Bladder microvascular endothelial cell (primary cell): ENCODE measurements at places on chromosomes 4 and X. TPM values are rescaled to one million over a fixed set of nuclear protein-coding genes. Genes with fewer than 3 reads are reported as not detected.

IQSEC2 gene
- total RNA-seq = 2.6 TPM in 2 replicates

CFAP99 gene
- 0.16 TPM in 1 of 2 replicates, not detected in the other for total RNA-seq

UGT2B10 gene
- total RNA-seq = not detected in 2 replicates

PPBP gene
- not detected in 2 replicates for total RNA-seq

KDR gene
- 209 and 260 TPM in 2 replicates for total RNA-seq

HCFC1 gene
- 11.7 and 29.4 TPM in 2 replicates for total RNA-seq

ATP10D gene
- 10.5 and 32.1 TPM in 2 replicates for total RNA-seq

TBC1D8B gene
- 2.4 and 6.8 TPM in 2 replicates for total RNA-seq

RIPPLY1 gene
- not detected in 2 replicates for total RNA-seq

MTTP gene
- total RNA-seq = not detected in 2 replicates

PAGE2B gene
- not detected in 2 replicates for total RNA-seq

EVC2 gene
- 2.3 and 10.7 TPM in 2 replicates for total RNA-seq

CLIC2 gene
- total RNA-seq = 5.4 and 10.4 TPM in 2 replicates

PNPLA4 gene
- 3.2 and 6.7 TPM in 2 replicates for total RNA-seq

GYG2 gene
- under 0.01 and 1.8 TPM in 2 replicates for total RNA-seq

STATH gene
- not detected in 2 replicates for total RNA-seq

KIT gene
- 7.4 and 35.4 TPM in 2 replicates for total RNA-seq

CD38 gene
- total RNA-seq = under 0.01 and 5.3 TPM in 2 replicates

IL15 gene
- total RNA-seq = 3.3 and 3.6 TPM in 2 replicates
